Activated T-helper 1 cell treated with anti-CD3 and anti-CD28 coated beads, Interleukin-2, amount 50 U/mL, for 16 hours (primary cell): ENCODE measurements at places on chromosomes 16 and 17.
A peak's percentile ranks its signal among the peaks of the same experiment; 100 is the strongest.

- DNase-seq = no peak
Observed at GRCh38 chr17:74639704-74640151, 16.2 kb upstream of the CD300E start.

DNA sequence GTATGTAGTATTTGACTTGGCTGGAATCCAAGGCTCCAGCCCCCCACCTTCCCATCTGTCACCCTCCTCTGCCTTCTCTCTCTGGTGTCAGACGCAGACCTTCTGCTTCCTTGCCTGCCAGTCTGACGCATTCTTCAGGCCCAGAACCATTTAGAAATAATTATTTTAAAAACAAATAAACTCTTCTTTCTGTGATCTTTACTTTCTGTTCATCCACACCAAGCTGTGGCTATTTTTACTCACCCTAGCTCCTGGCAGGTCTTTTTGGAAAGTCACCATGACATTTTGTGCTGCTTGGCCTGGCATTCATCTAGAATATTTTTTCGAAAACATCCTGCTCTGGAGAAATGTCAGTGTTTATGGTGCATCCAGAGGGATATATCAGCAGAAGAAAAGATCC, 330.7 kb upstream of the ASIC2 start:
- DNase-seq = no peak

GRCh38 chr17:50476545-50477315, 1.9 kb upstream of the RSAD1 start:
- no peak for DNase-seq

DNA sequence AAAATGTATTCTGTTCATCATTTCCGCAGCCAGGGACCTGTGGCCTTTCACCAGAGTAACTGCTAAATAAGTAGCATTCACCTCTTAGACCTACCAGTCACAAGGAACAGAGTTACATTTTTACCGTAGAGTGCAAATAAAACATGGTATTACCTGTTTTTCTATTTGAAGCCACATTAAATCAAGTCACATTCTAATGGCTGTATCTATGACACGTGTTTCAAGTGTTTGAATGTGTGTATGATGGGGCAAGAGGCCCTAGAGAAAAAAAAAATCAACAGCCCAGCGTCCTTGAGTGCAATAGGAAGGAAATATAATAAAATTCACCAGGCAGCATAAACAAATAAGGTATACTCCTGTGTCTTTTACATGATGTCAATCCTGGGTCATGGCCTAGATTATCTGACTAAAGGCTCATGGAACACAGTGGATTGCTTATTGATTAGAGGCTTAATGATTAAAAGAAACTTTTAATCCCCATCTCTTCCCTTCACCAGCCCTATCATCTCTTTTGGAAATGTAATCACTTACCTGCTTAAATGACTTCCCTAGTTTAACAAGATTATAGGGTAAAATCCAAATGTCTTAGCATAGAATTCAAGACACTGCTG, 168.7 kb upstream of the CDH5 start:
- no peak for DNase-seq

- no peak for DNase-seq
Observed at GRCh38 chr17:73782641-73783381, 138.6 kb upstream of the SDK2 start.

DNA sequence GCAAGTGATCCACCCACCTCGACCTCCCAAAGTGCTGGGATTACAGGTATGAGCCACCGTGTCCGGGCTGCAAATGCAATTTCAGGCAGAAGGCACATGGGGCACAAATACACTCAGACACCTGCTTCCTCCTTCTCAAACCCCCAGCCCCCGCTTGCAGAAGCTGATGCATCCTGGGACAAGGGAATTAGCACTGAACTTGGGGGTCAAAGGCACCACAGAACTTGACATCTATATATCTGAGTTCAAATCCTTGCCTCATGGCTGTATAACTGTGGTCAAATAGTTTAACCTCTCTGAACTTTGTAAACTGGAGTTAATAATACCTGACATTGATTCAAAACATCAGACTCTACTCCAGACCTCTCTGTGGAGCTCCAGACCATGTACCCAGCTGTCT, 4.1 kb upstream of the ARL5C start:
- DNase-seq = no peak

GRCh38 chr16:4787627-4788482, at the start of gene SEPTIN12:
Gene SEPTIN12 (minus strand): TSS chr16:4788345. CDS start chr16:4787645, 700 bp downstream.
- no peak for DNase-seq

DNA sequence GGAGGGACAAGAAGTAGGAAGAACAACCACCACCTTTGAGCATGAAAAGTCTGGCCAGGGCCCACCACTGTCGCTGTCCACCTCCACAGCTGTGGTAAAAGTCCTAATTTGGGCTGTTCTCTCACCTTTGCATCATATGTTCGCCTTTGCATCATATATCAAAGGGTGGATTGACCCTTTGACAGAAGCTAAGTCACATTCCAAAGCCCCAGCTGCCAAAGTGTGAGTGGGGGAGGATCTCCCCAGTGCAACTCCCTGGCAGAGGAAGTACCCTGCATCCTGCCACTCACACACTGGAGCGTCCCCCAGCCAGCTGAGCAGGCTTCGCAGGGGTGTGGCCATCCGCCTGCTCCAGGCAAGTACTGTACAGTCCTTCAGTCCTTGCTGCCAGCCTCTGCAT, 12.7 kb upstream of the SPECC1 start:
- DNase-seq = no peak

DNA sequence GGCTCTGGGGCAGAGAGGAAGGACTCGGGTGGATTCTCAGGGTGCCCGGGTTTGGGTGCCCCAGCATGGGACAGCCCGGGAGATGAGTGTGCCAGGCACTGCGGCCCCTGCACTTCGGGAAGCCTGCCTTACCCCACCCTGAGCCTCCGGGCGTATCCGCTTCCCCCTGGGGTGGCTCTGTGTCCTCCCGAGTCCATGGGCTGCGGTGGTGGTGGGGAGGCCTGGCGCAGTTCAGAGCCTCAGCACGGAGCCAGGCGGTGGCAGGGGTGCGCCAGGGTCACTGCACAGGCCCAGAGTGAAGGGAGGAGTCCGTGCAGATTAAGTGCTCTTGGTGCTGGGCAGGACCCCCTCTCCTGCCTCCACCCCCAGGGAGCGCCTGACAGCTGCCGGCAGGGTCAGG, 20.7 kb downstream of the MYBBP1A start:
- DNase-seq = no peak

DNA sequence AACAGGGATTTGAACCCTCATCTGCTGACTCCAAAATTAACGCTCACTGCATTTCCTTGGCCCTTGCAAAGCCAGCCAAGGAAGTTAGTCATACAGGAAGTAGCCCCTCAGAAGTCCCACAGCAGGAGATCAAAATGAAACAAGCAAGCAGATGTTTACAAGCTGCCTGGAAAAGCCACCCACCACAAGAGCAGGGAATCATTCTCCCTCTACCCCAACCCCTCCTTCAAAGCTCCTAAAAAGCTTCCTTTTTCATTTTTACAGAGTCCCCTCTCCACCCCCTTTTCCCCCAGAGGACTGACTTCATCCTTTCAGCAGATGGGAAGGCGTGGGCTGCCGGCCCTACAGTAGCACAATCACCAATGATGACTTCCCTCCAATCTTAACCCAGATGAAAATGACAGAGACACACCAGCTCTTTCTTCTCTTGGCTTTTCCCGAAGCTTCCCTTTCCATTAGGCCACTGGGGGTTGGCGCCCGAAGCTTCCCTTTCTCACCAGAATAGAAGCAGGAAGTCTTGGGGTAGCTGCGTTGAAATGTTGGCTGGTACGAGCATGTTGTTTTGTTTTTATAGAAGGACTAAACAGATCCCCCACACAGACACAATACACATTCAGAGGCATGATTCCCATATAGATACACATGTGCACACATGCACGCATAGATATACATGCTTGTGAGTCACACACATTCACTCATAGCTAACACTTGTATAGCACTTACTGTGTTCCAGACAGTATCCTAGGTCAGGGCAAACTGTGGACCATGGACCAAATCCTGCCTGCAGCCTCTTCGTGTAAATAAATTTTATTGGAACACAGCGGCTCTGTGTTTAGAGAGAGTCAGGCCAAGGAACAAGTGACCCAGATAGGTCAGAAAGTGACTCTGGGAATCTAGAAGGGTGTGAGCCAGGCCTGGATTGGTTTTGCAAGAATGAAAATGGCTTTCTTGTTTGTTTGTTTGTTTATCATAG, 17.4 kb downstream of the ITPRIPL2 start:
- no peak for DNase-seq

GRCh38 chr16:56068314-56068713, 123.0 kb upstream of the GNAO1 start:
- DNase-seq = no peak

DNA sequence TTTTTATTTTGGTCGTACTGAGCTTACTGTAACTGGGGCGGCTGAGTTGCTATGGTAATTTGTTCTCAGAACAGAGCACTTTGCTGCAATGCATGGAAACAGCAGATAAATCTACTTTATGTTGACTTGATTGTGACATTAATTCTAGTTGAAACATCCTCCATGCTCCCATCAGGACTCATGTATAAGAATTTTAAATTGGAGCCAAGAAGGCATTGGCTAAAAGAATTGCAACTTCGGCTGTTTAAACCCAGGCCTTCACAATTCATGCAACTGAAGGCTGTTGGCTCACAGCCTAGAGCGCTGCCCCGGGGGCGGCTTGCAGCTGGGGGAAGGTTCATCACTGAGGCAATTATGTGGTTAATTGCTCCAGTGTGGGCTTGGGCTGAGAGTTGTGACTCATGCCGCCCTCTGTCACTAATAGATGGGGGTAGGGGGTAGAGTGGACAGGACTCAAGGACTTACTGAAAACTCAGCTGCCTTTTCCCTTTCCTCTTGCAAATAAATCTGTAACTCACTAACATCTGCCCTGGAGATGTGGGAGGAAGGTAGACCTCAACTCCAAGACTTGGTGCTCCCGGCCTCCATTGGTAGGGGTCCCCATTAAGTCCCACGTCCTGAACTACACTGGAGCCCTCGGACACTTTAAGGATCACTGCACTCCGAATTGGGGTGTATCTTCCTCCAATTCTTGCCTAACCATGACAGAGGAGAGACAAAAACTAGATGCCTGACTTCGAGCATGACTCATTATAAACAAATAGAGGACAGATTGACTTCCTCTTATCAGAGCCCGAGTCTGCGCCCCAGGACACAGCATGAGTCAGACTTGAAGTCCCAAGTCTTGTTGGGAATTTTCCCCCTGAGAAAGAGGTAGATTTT, 37.5 kb downstream of the ERCC4 start:
- DNase-seq = no peak

DNA sequence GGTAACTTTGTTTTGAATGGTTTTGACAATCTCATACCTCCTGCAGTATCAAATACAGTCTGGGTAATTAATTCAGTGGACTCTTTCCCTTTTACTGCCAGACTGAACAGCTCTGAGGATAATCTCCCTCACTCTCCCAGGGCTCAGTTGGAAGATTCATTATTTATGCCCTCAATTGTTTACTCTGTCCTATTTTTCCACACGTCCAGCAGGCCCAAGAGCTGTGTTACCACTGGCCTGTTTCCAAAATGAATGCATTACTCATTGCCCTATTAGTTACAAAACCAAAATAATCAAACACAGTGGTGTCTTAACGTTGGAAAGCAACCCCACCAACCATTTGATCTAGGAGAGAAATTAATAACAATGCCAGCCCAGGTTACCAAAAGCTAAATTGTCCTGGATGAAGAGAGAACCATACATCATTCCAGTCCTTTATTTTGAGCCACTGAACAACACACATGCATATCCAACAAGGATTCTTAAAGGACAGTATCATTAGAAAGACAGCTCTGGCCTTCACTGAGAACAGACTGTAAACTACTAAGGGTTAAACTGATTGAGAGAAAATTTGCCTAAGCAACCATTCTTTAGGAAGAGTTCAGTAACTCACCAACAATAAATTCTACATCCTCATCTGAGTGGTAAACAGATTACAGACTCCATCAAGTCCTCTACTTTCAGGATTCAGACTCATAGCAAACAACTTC, 34.5 kb downstream of the FAM222B start:
- DNase-seq = no peak

- peak; percentile 53 for DNase-seq
Observed at GRCh38 chr17:78252111-78252634, 20.7 kb downstream of the TMEM235 start.

GRCh38 chr17:62668091-62668804, 40.8 kb downstream of the MRC2 start:
- no peak for DNase-seq

GRCh38 chr17:33776304-33776703, 478.8 kb upstream of the CCL2 start:
- DNase-seq = no peak

- DNase-seq = no peak
Observed at GRCh38 chr16:10098991-10099390, 83.2 kb downstream of the GRIN2A start.

- DNase-seq = no peak
Observed at GRCh38 chr16:64469906-64470702, 651.8 kb downstream of the CDH11 start.

GRCh38 chr17:19717411-19717908, 1.1 kb upstream of the SLC47A2 start:
- DNase-seq = no peak

DNA sequence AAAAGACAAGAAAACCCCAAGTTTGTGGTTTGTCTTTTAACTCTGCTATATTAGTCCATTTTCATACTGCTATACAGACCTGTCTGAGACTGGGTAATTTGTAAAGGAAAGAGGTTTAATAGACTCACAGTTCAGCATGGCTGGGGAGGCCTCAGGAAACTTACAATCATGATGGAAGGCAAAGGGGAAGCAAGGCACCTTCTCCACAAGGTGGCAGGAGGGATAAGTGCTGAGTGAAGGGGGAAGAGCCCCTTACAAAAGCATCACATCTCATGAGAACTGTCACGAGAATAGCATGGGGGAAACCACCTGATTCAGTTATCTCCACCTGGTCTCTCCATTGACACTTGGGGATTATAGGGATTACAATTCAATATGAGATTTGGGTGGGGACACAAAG, 13.5 kb upstream of the ADAM11 start:
- no peak for DNase-seq

DNA sequence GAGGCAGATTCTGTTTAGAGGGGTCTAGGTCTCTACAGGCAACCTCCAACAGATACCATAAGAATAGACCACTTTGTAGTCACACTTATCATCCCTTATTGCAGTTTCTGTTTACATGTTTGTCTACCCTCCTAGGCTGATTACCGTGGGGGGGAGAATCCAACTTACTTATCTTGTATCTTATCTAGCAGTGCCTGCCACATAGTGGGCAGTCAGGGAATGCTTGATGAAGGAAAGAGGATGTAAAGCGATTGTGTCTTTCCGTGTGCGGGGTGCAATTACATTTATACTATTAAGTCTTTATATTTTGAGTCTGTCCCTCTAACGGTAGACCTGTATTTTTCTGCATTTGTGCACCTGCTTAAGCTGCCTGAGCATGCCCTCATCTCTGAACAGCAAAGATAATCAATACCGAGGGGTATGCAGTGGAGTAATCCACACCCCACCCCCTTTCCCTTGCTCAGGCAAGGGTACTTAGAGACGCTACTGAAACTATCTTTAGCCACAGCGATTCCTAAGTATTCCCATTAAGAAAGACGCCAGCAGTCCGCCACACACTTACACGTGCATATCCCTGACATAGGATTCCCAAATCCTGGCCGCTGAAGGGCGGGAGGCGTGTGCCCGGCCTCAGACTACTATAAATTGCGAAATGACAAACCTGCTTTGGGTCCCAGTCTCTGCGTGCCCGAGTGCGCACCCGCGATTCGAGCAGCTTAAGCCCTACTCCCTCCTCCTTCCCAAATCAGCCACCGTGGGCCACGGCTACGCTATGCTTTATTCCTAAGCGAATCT, 635 bp upstream of the AATF start:
- DNase-seq = no peak
